ENCODE measurements at places on chromosomes 2 and 18. TPM values are rescaled to one million over a fixed set of nuclear protein-coding genes. Genes with fewer than 3 reads are reported as not detected.

AQP12A gene
- not detected for total RNA-seq

GRCh38 chr18:21330122-21330701 is 88.2 kb downstream of the GREB1L start:
- no peak overlapping the region for H3K4me3 ChIP-seq
- no peaks in the 10 kb centered on the region for H3K4me1 ChIP-seq
- H3K27me3 ChIP-seq: no peaks in the 10 kb centered on the region
- no peaks in the 10 kb centered on the region for H3K36me3 ChIP-seq
- no peak overlapping the region for H3K27ac ChIP-seq

GRCh38 chr2:31654241-31654640 is 73.5 kb upstream of the SRD5A2 start:
- no peaks in the 10 kb centered on the region for H3K4me1 ChIP-seq
- no peaks in the 10 kb centered on the region for H3K36me3 ChIP-seq
- no peaks in the 10 kb centered on the region for H3K27me3 ChIP-seq
- H3K27ac ChIP-seq: no peak overlapping the region
- no peak overlapping the region for H3K4me3 ChIP-seq

- no peak overlapping the region for H3K4me3 ChIP-seq
- peaks cover 15% of the 10 kb centered on the region for H3K4me1 ChIP-seq
- H3K27ac ChIP-seq: no peak overlapping the region
- no peaks in the 10 kb centered on the region for H3K27me3 ChIP-seq
- peaks cover 6% of the 10 kb centered on the region for H3K36me3 ChIP-seq
Measured at GRCh38 chr2:96119389-96119751, 3.0 kb upstream of the ADRA2B start.

DNA sequence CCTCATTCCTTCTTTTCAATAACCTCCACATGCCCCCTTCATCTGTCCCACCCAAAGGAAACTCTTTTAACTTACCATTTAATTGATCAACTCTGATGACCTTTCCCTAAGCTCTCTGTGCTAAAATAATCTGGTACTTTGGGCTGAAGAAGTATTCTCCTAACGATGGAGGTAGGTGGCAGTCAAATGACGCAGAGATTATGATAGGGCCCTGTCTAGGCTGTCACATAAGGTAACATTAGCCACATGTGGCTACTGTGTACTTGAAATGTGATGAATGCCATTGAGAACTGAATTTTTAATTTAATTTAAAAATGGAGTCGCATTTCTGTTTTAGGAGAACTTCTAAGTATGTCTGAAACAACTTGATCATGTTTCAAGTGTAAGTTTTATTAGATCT is 140.5 kb upstream of the TNP1 start:
- no peaks in the 10 kb centered on the region for H3K4me1 ChIP-seq
- H3K4me3 ChIP-seq: no peak overlapping the region
- H3K27ac ChIP-seq: no peak overlapping the region
- no peak for DNase-seq
- H3K27me3 ChIP-seq: no peaks in the 10 kb centered on the region
- no peaks in the 10 kb centered on the region for H3K36me3 ChIP-seq

GRCh38 chr2:122078451-122078850 is 323.0 kb downstream of the TSN start:
- no peak for DNase-seq
- no peak overlapping the region for H3K27ac ChIP-seq
- no peak overlapping the region for H3K4me3 ChIP-seq
- no peaks in the 10 kb centered on the region for H3K27me3 ChIP-seq

DNA sequence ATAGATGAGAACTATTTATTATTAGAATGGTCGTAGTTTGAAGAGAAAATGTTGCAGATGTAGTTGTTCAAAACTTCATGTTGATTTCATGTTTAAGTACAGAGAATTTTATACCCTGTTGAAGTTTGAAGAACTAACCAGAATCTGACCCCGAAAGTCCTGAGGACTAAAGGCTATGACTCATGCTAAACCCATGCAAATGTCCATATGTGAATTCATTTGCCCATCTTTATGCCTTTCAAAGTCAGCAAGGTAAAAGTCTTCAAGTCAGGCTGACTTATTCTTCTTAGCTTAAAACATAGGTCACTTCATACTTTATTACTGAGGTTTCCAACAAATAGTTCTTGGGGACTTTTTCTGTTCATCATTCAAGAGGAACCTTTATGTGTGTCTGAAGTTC is 185.5 kb downstream of the CCDC85A start:
- DNase-seq: no peak
- no peak overlapping the region for H3K4me3 ChIP-seq
- no peak overlapping the region for H3K27ac ChIP-seq
- no peaks in the 10 kb centered on the region for H3K36me3 ChIP-seq

- no peak overlapping the region for H3K27ac ChIP-seq
- no peak overlapping the region for H3K4me3 ChIP-seq
- H3K36me3 ChIP-seq: no peaks in the 10 kb centered on the region
- no peaks in the 10 kb centered on the region for H3K4me1 ChIP-seq
- no peak for DNase-seq
Measured at GRCh38 chr2:9983401-9984216, 32.1 kb downstream of the GRHL1 start.

DNA sequence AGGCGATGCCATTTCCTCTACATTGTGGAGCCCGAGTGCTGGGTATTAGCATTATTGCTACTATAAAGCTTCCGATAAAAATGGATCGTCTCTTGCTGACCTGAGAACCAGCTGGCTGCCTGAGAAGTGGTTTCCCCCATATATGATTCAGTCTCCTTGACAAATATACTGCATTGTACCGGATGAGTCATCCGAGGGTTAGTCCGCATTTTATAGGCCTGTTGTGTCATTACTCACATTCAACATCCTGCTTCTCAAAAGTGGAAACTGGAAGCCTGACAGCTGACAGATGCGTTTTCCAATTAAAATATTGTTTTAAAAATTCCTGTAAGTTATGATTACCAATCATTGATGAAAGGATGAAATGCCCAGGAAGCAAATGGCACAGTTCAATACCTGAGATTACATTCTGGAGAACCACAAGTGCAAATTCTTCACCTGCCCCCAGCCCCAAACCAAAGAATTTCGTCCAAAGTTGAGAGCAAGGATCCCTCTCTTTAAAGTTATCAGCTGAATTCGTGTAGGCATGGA is 65.7 kb downstream of the SPRED2 start:
- H3K4me1 ChIP-seq: peaks cover 2% of the 10 kb centered on the region
- DNase-seq: no peak
- H3K27me3 ChIP-seq: no peaks in the 10 kb centered on the region
- H3K27ac ChIP-seq: no peak overlapping the region

- no peaks in the 10 kb centered on the region for H3K36me3 ChIP-seq
- H3K27ac ChIP-seq: no peak overlapping the region
- no peaks in the 10 kb centered on the region for H3K4me1 ChIP-seq
- H3K27me3 ChIP-seq: no peaks in the 10 kb centered on the region
- DNase-seq: no peak
Measured at GRCh38 chr2:117379928-117380327, 434.6 kb upstream of the DDX18 start.

GBX2 gene
- total RNA-seq: not detected

SETBP1 gene
- total RNA-seq: 3.6 TPM

DNA sequence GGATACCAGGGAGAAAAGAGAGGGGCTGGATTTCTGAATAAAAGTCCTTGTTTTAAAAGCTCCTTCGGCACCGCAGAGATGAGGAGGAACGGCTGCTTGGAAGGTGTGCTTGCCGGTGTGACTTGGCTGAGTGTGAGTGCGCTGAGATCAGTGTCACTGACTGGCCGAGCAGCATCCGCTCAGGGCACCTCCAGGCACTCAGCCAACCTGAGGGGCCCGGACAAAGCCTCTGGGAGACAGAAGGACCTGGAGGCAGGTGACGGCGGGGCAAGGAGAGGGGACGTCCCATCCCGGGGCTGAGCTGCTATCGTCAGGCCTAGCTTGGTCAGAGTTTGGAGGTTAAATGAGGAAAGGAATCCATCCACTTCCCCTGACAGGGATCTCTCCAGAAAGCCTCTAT is 16.8 kb upstream of the ALLC start:
- H3K36me3 ChIP-seq: no peaks in the 10 kb centered on the region
- no peaks in the 10 kb centered on the region for H3K4me1 ChIP-seq
- H3K27me3 ChIP-seq: peaks cover 12% of the 10 kb centered on the region
- no peak overlapping the region for H3K4me3 ChIP-seq
- no peak overlapping the region for H3K27ac ChIP-seq

DNA sequence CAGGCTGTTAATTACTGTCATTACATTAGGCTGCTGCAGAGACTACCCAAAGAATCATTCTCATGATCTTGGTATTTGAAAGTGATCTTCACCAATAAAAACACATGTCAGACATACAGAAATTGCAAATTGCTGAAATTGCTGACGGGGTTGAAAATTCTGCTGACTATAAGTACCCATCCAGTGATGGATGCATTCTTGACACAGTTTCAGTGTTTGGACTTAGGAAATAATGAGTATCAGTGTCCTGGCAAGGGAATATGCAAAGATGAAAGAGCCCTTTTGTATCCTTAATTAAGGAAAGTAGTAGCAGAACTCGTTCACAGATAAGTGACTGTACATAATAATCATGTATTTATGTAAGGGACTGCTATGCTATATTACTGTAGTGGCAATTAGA is 221.1 kb upstream of the ATP5MC3 start:
- no peaks in the 10 kb centered on the region for H3K36me3 ChIP-seq
- H3K4me1 ChIP-seq: no peaks in the 10 kb centered on the region
- no peak for DNase-seq
- H3K27me3 ChIP-seq: no peaks in the 10 kb centered on the region
- H3K4me3 ChIP-seq: no peak overlapping the region
- no peak overlapping the region for H3K27ac ChIP-seq

DNA sequence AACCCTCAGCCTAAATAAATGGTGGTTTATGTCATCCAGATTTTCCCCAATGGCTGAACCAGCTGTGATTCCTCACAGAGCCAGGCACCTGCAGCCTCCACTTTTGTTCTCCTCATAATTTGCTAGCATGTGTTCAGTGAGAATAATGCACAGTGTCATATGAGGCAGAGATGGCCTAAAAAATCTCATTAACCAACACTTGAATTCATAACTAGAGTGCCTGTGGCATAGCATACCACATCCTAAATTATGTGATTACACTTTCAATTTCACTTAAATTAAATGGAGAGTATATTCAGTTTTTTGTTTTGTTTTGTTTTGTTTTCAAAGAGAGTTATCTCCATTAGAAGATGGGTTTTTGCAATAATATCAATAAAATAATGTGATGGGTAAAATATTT is 488.0 kb downstream of the CBLN2 start:
- DNase-seq: no peak
- no peaks in the 10 kb centered on the region for H3K36me3 ChIP-seq
- H3K27me3 ChIP-seq: no peaks in the 10 kb centered on the region
- H3K4me1 ChIP-seq: no peaks in the 10 kb centered on the region

EPB41L5 gene
- 5.6 TPM for total RNA-seq

- no peak overlapping the region for H3K27ac ChIP-seq
- no peaks in the 10 kb centered on the region for H3K36me3 ChIP-seq
- no peak for DNase-seq
- no peak overlapping the region for H3K4me3 ChIP-seq
- no peaks in the 10 kb centered on the region for H3K27me3 ChIP-seq
Measured at GRCh38 chr2:62844311-62845090, 139.0 kb downstream of the EHBP1 start.

- H3K27ac ChIP-seq: peak overlapping the region; percentile 48
- no peak overlapping the region for H3K4me3 ChIP-seq
- DNase-seq: no peak
Measured at GRCh38 chr2:203713381-203713780, 6.9 kb downstream of the CD28 start.

- no peak overlapping the region for H3K4me3 ChIP-seq
Measured at GRCh38 chr18:76975577-76976110, 153.3 kb downstream of the ZNF236 start.

DNA sequence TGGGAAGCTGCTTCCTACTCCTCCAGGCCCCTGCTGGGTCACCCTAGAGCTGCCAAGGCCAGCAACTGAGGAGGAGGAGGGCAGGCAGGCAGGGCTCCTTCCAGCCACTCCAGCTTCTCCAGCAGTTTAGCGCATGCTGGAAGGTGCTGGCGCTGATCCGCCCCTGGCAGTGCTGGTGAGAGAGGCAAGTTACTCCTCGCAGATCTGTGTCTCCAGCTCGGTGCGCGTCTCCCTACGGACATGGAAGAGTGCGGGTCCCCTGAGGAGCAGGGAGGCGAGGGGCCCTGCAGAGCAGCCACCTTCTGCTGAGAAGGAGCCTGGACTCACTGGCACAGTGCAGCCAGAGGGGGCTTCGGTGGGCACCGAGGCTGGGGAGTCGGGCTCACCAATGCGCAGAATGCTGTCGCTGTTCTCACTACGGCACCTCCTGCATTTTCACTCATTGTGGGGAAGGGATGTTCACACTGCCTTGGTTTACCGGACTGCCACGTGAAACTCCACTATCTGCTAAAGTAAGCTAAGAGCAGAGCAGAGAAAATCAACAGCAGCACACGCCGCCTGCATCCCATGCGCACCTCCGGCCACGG is 206.0 kb downstream of the HDAC4 start:
- H3K27ac ChIP-seq: no peak overlapping the region
- no peak overlapping the region for H3K4me3 ChIP-seq
- no peaks in the 10 kb centered on the region for H3K4me1 ChIP-seq
- H3K36me3 ChIP-seq: peaks cover 39% of the 10 kb centered on the region
- DNase-seq: no peak

- no peaks in the 10 kb centered on the region for H3K4me1 ChIP-seq
- H3K36me3 ChIP-seq: no peaks in the 10 kb centered on the region
- H3K27me3 ChIP-seq: peaks cover 9% of the 10 kb centered on the region
- DNase-seq: no peak
Measured at GRCh38 chr18:1511619-1512311, 607.1 kb downstream of the ADCYAP1 start.

DNA sequence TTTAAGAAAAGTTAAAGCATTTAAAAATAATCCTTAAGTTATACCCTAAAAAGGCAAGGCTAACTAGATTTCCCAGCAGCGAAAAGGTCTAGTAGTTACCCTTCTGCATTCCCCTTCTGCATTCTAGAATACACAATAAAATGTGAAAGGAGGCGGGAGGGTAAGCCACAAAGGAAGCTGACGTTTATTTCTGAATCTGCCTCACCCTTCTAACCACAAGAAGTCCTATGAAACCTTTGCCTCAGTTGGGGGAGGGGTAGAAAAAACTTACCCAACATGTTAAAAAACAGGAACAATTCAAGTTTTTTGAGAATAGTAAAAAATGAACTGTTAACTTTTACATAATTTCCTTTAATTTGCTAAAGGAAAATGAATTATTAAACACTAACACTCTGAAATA is 11.3 kb downstream of the STK17B start:
- no peak overlapping the region for H3K4me3 ChIP-seq
- peaks cover 34% of the 10 kb centered on the region for H3K36me3 ChIP-seq
- peak overlapping the region; percentile 93 for H3K27ac ChIP-seq

- H3K4me1 ChIP-seq: no peaks in the 10 kb centered on the region
- no peaks in the 10 kb centered on the region for H3K27me3 ChIP-seq
- H3K36me3 ChIP-seq: no peaks in the 10 kb centered on the region
- no peak overlapping the region for H3K4me3 ChIP-seq
Measured at GRCh38 chr2:77268626-77269025, 253.6 kb downstream of the LRRTM4 start.

CYS1 gene
- not detected for total RNA-seq

GRCh38 chr18:41752826-41753225 is 202.2 kb upstream of the PIK3C3 start:
- H3K27me3 ChIP-seq: no peaks in the 10 kb centered on the region
- H3K4me1 ChIP-seq: no peaks in the 10 kb centered on the region
- no peak overlapping the region for H3K27ac ChIP-seq
- DNase-seq: no peak
- no peak overlapping the region for H3K4me3 ChIP-seq
- no peaks in the 10 kb centered on the region for H3K36me3 ChIP-seq

Measured in T-cell (primary cell).